EH (cell line): ENCODE measurements at places on chromosomes 5 and 9.
A peak's percentile ranks its signal among the peaks of the same experiment; 100 is the strongest.

DNA sequence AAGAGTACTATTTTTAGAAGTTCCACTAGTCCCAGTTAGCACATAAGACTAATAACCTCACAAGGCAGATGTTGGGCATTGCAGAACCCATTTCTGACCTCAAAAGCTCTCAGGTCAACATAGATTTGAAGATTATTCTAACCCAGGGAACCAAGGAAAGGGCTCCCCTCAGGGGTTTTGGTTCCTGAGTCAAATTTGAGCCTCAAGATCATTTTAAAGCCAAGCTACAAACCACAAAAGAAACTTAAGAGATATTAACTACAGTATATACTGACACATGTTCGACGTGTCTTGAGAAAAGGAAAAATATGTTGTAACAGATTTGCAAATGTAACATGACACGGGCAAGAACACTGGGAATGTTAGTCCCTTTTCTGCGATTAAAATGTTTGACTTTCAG, 88.6 kb downstream of the GNAQ start:
- DNase-seq, result peak; percentile 26

DNA sequence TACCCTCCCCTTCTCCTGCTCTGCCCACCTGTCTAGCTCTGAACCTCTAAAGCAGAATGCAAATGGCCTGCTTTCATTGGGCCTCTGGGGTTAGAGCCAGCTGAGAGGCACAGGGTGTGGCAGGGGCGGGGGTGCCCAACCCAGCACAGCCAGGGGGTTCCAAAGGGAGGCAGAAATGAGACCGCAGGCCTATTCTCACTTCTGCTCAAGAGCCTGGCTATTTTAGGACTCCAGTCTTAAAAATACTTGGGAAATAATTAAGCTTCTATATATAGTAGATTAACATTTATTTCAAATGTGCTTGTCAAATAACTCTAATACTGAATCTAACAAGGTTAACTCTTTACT, 5.7 kb downstream of the QSOX2 start:
- DNase-seq, result no peak

GRCh38 chr5:127844581-127845021, 141.4 kb downstream of the CCDC192 start:
- DNase-seq, result no peak

- peak; percentile 16 for DNase-seq
Observed at GRCh38 chr5:163565492-163565891, 60.1 kb downstream of the MAT2B start.

- DNase-seq, result no peak
Observed at GRCh38 chr5:21594566-21594965, 1258.6 kb downstream of the CDH12 start.

- DNase-seq, result peak; percentile 81
Observed at GRCh38 chr9:108668191-108668937, 187.4 kb downstream of the ACTL7B start.

GRCh38 chr5:100706776-100707175, 171.6 kb downstream of the FAM174A start:
- no peak for DNase-seq

DNA sequence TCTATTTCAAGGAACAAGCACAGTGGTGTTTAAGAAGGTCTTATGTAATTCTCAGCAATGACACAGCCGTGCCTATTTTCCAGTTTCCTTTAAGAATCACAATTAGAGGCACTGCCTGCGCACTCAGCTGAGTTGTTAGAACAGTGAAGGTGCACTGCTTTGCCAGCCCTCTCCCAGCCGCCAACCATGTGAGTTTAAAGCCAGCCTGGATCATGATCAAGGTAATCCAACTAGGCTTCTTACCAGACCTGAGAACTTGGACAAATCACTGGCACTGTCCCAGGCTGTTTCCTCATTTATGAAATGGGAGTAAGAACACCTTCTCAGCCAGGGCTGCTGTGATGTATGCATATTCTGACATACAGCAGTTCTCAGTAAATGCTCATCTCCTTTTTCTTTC, 99.6 kb downstream of the ASTN2 start:
- DNase-seq, result no peak

DNA sequence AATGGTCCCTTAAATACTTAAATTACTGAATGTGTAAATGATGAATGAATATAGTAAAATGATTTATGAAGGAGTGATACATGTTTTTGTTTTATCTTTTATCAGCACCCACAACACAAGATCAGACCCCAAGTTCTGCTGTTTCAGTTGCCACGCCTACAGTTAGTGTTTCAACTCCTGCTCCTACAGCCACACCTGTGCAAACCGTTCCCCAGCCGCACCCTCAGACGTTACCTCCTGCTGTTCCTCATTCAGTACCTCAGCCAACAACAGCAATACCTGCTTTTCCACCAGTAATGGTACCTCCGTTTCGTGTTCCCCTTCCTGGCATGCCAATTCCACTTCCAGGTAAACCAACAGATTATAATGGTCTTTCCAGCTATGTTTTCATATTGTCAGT, 16.3 kb downstream of the TCERG1 start:
- DNase-seq, result no peak

DNA sequence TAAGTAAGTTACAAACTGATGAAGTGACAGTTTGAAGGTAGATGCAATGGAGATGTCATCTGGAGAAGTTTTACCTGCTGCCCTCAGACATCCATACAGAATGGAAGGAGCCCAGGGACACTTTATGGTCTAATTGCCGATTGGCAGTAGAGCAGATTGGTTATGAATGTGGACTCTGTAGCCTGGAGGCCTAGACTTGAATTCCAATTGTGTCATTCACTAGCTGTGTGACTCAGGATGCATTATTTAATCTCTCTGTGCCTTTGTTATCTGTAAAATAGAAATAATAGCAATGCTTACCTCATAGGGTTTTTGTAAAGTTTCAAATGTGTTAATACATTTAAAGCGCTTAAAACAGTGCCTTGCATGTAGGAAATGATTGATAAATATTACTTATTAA, 5.2 kb upstream of the TCERG1 start:
- DNase-seq, result peak; percentile 48

DNA sequence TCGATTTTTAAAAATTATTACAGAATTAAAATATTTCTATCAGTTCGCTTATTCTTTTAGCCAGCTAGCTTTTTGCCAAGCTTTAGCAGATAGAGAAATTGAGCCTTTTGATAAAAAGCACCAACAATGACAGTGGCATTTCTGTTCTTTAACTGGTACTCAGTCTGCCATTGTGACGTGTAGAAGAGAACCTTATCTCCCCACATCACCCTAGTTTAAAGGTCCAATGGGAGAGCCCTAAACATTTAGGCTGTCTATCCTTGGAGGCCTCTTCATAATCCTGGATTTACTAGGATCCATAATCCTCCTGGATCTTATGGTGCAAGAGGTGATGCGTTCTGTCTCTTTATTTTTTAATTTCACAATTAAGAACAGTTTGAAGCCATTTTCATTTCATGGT, 3.0 kb downstream of the BASP1 start:
- no peak for DNase-seq

GRCh38 chr5:143338658-143339366, 64.7 kb downstream of the NR3C1 start:
- DNase-seq, result no peak

DNA sequence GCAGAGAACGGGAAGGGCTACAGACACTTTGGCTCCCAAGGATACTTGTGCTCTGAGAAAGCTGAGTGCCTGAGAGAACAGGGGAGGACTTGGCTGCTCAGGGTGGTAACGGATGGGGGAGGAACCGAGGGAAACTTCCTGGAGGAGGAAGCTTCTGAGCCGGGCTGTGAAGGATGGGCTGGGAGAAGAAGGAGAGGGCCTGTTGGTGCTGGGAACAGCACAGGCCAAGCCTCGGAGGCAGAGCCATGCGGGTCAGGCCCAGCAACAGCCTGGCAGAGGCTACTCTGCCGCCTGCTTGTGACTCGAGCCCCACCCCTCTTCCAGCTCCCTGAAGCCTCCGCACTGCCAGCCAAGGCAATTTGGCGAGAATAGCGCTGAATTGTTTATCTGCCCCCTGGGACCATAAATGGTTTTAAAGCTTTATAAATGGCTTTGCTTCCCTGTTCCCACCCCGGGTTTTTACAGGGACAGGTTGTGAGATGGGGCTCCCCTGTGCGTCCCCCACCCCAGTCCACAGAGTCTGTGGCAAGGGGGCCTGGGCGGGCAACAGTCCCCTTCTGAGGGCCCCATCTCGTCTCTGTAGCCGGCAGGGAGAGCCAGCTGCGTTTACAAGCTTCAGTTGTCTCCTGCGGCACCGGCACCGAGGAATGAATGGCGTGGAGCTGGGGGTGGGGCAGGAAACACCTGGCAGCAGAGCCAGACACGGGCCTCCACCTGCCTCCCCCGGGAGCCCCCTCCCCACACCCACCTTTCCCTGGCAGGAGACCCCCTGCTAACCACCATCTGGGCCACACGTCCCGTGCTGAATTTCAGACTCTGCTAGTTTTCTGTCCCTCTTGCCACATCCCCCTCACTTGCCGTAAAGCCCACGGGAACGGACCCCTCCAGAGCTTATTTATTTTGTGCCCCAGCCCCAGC, 24.4 kb downstream of the FAM163B start:
- no peak for DNase-seq

- DNase-seq, result no peak
Observed at GRCh38 chr5:113495422-113495841, 7.2 kb upstream of the MCC start.

DNA sequence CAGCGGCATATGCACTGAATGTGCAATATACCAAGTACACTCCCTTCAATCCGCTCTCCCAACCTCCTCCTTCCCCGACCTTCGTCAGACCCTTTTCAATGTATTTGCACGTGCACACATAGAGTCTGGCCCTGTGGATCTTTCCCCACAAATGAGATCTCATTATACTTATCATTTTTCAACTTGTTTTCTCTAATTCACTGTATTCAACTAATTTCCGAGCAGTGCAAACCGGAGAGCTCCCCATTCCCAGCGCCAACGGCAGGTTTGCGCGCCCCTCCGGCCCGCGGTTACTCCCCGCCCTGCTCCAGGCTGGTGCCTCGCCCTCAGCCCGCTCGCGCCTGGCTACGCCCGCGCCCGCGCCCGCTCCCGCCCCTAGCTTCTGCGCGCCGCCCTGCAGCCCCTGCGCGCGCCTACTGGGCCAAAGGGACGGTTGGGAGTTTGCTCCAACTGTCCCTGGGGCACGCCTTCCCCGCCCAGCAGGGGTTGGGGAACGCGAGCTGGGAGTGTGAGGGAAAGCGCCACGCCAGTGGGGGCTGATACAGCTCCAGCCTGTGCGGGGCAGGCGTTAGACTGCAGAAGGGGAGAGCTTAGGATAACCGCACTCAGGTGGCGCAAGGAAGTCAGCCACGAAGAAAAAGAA, 3.3 kb upstream of the CDC20B start:
- peak; percentile 22 for DNase-seq

DNA sequence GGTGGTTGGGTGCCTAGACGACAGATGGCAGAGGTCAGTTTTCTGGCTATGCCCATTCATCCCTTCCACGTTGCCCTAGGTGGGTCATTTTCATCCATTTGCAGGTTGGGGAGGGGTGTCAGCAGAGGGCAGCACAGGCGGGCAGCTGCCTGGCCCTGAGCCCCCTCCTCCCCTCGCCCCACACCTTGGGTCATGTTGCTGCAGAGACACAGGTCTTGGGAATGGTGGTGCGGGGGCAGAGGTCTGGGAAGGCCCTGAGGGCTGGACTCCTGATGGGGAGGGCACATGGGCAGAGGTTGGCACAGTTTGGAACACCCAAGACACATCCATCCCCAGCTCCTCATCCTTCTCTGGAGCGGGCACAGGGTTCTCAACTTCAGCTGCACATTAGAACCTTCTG, 103.2 kb upstream of the LMX1B start:
- no peak for DNase-seq

DNA sequence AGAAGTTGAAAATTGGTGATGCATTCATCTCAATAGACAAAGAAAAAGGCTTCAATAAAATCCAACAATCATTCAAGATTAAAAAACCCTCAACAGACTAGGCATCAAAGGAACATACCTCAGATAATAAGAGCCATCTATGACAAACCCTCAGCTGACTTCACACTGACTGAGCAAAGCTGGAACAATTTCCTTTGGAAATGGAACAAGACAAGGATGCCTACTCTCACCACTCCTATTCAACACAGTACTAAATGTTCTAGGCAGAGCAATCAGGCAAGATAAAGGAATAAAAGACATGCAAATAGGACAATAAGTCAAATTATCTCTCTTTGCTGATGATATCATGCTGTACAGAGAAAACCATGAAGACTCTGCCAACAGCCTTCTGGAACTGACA, 1188.1 kb downstream of the DTWD2 start:
- peak; percentile 46 for DNase-seq

DNA sequence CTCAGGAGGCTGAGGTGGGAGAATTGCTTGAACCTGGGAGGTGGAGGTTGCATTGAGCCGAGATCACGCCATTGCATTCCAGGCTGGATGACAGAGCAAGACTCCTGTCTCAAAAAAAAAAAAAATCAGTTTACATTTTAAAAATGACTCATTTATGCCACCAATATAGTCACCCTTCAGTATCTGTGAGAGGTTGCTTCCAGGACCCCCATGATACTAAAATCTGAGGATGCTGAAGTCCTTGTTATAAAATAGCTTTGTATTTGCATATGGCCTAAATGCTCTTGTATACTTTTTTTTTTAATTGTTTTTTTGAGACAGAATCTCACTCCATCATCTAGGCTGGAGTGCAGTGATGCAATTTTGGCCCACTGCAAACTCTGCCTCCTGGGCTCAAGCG, 5.8 kb downstream of the OCLN start:
- DNase-seq, result peak; percentile 38

GRCh38 chr5:110351430-110351829, 375.0 kb downstream of the TMEM232 start:
- no peak for DNase-seq

DNA sequence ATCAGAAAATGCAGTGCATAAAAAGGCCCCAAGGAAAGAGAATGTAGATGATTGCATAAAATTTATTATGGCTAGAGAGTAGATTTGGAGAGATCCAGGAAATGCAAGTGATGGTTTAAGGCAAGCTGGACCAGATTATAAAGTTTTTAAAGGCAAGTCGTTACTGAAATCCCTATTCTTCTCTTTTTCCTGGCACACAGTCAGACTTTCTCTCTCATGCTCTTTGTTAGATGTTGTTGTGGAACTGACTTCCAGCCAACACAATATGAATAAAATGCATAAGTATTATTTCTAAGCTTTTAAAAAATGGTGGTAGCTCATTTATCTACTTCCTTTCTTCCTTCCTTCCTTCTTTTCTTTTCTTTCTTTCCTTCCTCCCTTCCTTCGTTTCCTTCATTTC, 1085.4 kb upstream of the CDH6 start:
- DNase-seq, result no peak

- DNase-seq, result peak; percentile 89
Observed at GRCh38 chr9:121735065-121735792, 83.8 kb downstream of the DAB2IP start.

- DNase-seq, result no peak
Observed at GRCh38 chr5:152953788-152954483, 536.5 kb upstream of the GRIA1 start.

- DNase-seq, result peak; percentile 31
Observed at GRCh38 chr5:139137697-139138096, 60.5 kb downstream of the SIL1 start.

DNA sequence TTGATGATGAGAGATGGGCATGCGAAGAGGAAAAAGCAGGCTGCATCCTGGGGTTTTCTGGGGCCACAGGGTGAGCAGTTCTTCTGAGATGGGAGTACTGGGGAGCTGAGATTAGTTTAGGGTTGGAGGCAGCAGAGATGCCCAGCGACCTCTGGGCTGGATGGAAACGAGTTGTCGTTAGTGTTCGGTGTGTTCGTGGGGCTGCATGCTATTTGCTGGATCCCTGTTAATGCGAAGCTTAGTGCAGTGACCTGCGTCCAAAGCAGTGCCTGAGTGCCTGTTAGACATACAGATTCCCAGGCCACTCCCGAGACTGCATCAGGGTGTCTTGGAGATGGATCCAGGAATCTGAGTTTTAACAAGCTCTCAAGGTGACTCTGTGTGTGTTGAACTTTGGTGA, 201.3 kb downstream of the CACNA1B start:
- no peak for DNase-seq

- DNase-seq, result no peak
Observed at GRCh38 chr5:33631786-33632185, 191.0 kb downstream of the TARS1 start.
